ENCODE measurements at places on chromosomes 16 and 17.

GRCh38 chr16:5028950-5029475, 4.7 kb downstream of the NAGPA start:
- DNase-seq: no peak

DNA sequence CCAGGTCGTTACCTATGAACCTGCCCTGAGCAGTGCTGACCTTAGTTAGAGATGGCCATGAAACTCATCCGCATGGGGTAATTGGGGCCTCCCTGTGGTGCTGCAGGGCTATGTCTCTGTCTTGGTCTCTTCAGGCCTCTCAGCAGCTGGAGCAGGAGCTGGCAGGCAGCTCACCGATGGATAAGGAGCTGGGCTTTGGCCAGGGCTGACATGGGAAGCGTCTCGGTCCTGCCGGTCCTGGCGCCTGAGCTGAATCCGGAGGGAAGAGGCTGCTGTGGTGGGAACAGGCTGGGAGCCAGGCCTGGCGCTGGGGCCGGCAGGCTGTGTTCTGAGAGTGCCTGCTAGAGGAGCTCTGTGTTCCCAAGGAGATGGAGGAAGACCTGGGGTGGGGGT, 10.1 kb downstream of the IL32 start:
- no peak for DNase-seq

- DNase-seq: no peak
Observed at GRCh38 chr17:43549496-43549895, 3.4 kb upstream of the ETV4 start.

GRCh38 chr17:34071886-34072420, 183.1 kb upstream of the CCL2 start:
- no peak for DNase-seq

GRCh38 chr17:8142887-8143580, 9.2 kb downstream of the PER1 start:
- no peak for DNase-seq

DNA sequence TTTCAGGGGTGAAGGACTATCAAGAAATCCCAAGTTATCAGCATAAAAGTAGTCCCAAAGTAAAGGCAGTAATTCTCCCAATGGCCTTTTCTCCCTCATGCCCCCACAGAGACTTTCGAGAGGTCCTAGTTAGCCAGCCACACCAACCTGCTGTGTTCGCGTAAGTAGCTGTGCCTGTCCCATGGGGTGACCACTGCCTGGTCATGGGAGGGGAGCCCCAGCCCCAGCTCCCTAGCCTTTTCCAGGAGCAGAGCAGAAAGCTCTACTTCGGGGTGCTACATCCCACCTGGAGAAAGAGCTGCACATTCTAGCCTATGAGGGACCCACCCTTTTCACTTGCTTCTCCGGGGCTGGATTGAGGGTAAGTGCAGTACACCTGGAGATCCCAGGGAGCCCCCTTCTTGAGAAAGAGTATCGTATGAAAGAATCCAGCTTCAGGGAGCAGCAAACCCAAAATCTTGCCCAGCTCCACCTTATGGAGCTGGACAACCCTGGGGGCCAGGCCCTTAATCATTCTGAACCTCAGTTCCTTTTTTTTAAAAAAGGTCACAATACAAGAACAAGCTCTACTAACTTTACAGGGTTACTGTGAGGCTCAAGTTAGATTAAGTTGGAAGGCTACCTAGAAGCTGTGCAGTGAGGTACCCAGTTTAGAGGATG, 8.6 kb upstream of the SOST start:
- no peak for DNase-seq

- no peak for DNase-seq
Observed at GRCh38 chr16:85935391-85935973, 36.5 kb downstream of the IRF8 start.

- no peak for DNase-seq
Observed at GRCh38 chr17:15385305-15385704, 43.9 kb upstream of the TEKT3 start.

DNA sequence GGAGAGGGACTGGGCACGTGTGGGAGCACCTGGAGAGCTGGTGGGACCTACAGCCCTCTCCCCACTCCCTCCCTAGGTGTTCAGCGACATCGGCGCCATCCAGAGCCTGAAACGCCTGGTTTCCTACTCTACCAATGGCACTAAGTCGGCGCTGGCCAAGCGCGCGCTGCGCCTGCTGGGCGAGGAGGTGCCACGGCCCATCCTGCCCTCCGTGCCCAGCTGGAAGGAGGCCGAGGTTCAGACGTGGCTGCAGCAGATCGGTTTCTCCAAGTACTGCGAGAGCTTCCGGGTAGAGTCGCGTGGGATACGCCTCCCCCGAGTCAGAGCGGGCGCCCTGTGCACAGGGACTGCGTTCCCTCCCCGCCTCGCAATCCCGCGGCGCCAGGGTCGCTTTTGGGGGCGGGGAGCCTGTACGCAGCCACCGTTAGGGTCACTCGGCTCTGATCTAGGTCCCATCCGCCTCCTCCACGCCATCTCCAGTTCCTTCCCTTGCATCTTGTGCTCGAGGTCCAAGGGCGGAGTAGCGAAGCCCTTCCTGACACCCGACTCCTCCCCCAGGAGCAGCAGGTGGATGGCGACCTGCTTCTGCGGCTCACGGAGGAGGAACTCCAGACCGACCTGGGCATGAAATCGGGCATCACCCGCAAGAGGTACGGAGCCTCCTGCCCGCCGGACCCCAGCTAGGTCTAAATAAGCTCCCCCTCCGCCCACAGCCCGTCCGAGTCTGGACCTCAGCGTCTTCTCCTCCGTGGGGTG, 13.0 kb downstream of the SARM1 start:
- peak; percentile 60 for DNase-seq

DNA sequence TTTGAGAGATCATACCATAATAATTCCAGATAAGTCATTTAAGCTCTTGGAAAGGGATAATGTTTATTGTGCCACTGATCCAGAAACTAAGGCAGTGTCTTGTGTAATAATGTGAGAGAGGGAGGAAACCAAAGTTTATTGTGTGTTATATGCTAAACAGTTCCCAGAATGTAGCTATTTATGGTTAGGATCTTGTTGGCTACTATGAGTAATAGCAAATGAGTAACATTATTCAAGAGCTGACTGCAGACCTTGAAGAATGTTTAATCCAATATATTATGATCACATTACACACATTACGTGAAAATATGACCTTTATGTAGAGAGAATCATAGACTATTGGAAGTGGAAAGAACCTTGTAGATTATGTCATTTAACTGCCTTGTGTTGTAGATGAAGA, 139.5 kb downstream of the BCAS3 start:
- no peak for DNase-seq

- no peak for DNase-seq
Observed at GRCh38 chr17:13508896-13509295, 92.8 kb downstream of the HS3ST3A1 start.

GRCh38 chr16:19281246-19281645, 4.3 kb upstream of the CLEC19A start:
- no peak for DNase-seq

GRCh38 chr17:50448643-50449042, 20.0 kb downstream of the CHAD start:
- DNase-seq: no peak

DNA sequence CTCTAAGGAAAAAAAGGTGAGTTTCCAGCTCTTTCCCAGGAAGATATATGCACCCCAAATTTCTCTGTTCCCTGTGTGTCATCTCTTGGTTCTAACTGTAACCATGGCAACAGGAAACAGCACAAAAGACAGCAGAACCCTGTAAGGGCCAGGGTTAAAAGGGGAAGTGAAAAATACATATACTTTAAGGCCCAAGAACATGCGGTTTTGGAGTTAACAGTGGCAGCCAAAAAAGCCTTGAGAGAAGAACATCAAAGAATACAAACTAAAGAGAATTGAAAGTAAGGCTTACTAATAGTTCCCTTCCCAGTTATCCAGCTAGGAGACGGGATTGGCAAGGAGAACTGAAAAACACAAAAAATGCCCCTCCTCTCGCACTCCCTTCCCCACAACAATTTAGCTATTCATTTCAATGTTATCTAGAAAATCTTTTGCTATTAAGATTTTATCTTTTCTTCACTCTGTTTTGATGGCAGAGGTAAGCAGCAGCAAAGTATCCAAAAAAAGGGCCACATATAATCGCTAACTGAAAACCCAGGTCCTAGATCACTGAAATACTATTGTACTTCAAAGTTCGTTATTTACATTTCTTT, 1.5 kb downstream of the SPOP start:
- peak; percentile 86 for DNase-seq

GRCh38 chr17:78745407-78746088, 36.5 kb downstream of the CYTH1 start:
- peak; percentile 62 for DNase-seq

GRCh38 chr17:27627514-27627913, 3.5 kb upstream of the LGALS9 start:
- DNase-seq: no peak

GRCh38 chr16:52773026-52773425, 226.1 kb upstream of the TOX3 start:
- no peak for DNase-seq

- peak; percentile 14 for DNase-seq
Observed at GRCh38 chr17:70168977-70169708, at the start of gene KCNJ2. Gene KCNJ2 (plus strand): TSS chr17:70169532. CDS start chr17:70175040, 5,508 bp downstream.

- DNase-seq: no peak
Observed at GRCh38 chr16:8109510-8110369, 480.6 kb downstream of the TMEM114 start.

- no peak for DNase-seq
Observed at GRCh38 chr17:28119046-28119445, 76.6 kb downstream of the NLK start.

- DNase-seq: no peak
Observed at GRCh38 chr17:7016886-7017826, 4.7 kb downstream of the RNASEK start.

DNA sequence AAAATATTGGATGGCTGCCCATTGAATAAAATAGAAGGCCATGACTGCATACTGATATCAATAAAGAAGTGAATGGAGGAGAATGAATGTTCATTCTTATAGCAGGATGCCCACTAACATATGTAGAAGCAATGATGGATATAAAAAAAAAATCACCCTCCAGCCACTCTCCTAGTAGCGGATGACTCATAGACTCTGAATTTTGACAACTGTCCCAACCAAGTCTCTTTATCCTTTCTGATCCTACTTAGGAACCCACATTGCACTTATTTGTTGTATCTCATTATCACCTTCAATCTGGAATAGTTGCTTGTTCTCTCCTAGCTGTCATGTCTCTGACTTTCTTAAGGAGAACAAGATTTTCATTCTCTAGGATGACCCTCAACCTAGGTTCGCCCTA, 429.9 kb downstream of the HS3ST3B1 start:
- no peak for DNase-seq

- no peak for DNase-seq
Observed at GRCh38 chr16:1441391-1441829, 2.9 kb downstream of the CCDC154 start.

- no peak for DNase-seq
Observed at GRCh38 chr17:18321309-18321708, 6.2 kb downstream of the SMCR8 start.

GRCh38 chr17:74713171-74713755, 540 bp upstream of the CD300LF start:
- no peak for DNase-seq

DNA sequence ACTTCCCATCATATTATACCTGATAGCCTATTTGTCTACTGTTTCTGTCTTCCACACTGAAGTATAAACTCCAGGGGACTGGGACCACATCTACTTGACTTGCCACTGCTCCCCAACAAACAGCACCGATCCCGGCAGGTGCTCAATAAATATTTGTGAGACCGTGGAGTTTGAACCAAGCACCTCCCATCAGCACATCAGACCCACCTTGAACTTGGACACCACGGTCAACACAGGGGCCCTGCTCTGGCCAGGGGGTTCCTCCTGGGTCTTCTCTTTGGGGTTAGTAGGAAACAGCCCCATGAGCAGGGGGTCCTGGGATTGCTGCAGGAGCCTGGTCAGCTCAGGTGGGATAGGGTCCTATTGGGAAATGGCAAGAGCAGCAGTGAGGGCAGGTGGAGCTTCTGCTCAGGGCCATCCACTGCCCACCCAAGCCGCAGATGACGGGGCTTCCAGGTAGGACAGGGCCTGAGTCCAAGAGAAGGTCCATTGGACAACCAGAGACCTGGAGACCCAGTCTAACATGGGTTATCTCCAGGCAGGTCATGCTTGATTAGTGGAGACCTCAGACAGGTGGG, 19.9 kb downstream of the ZNHIT3 start:
- DNase-seq: no peak

- DNase-seq: no peak
Observed at GRCh38 chr17:41063449-41063848, 2.2 kb downstream of the KRTAP2-4 start.

- no peak for DNase-seq
Observed at GRCh38 chr17:79305768-79306423, 231.3 kb downstream of the ENGASE start.

- DNase-seq: no peak
Observed at GRCh38 chr17:4788807-4789700, at the start of gene GLTPD2. Gene GLTPD2 (plus strand): TSS chr17:4788964. CDS start chr17:4789012, 48 bp downstream.

GRCh38 chr17:82791532-82791931, 39.7 kb downstream of the TBCD start:
- DNase-seq: no peak

DNA sequence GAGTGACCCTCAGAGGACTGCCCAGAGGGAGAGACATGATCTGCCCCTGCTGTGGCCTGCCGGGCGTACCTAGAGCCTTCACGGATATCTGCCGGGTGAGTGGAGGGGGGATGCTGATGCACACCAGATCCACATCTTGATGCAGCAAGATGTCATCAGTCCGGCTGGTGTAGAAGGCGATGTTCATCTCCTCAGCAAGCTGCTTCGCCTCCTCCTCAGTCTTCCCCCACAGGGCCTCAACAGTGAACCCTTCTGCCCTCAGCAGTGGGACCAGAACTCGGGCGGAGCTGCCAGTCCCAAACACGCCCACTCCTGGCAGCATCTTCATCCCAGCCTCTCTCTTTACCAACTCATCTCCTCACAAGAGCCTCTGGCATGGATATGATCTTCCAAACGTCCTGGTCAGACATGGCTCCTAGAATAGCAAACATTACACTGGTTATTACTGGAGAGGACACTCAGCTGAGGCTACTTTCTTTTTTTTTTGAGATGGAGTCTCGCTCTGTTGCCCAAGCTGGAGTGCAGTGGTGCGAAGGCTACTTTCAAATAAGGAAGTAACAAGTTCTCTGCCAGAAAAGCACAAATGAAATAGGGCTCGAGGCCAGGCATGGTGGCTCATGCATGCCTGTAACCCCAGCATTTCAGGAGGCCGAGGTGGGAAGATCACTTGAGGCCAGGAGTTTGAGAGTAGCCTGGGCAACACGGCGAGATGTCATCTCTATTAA, 18.9 kb downstream of the C16orf86 start:
- no peak for DNase-seq

- DNase-seq: no peak
Observed at GRCh38 chr17:9472541-9472940, 103.1 kb downstream of the STX8 start.

DNA sequence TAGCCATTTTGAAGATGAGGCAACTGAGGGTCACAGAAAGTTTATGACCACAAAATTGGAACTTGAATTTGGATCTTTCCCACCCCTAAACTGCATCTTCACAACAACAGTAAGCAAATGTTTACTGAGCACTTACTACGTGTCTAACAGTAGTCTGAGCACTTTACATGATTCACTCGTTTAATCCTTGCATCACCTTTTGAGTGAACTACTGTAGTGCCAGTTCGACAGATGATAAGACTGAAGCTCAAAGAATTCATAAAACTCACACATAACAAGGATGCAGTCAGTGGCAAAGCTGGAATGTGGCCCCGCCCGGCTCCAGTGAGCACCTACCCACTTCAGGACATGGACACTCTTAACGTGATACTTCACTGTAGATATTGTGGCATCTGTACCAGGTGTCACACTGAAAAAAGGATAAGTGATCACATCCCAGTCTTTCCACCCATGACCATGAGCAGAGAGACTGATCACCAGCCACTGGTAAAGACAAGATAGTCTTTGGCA, 36.0 kb upstream of the HLF start:
- DNase-seq: no peak

- no peak for DNase-seq
Observed at GRCh38 chr16:73209190-73209589, 161.3 kb upstream of the ZFHX3 start.
